ENCODE measurements at places on chromosomes 4 and X. TPM values are rescaled to one million over a fixed set of nuclear protein-coding genes. Genes with fewer than 3 reads are reported as not detected.

The STAG2 gene
- 39.6 TPM for total RNA-seq

GRCh38 chrX:20988118-20988517 is 386.1 kb upstream of the CNKSR2 start:
- DNase-seq: no peak

- no peak for DNase-seq
Measured at GRCh38 chr4:189021831-189022230, 882.6 kb downstream of the TRIML1 start.

The HSFX4 gene
- not detected for total RNA-seq

The MSX1 gene
- not detected for total RNA-seq

The CSAG3 gene
- total RNA-seq: not detected

DNA sequence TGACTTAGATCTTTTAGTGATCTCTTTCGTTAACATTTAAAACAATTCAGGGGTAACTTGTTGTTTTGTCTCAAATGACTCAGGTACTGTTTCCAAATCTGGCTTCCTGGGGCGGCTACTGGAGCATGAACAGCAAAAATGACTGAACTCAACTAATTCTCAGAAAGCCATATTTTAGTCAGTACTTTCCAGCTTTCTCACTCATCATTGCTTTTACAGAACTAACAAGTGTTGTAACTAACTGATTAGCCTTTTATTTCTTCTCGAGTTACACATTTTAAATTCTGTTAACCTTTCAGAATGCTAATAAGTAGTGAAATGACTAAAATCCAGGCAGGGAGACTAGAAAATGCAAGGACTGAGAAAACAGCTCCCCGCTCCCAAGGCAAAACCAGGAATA is 55.3 kb downstream of the JADE3 start:
- peak; percentile 50 for DNase-seq

The COL4A5 gene
- 18.2 TPM for total RNA-seq

DNA sequence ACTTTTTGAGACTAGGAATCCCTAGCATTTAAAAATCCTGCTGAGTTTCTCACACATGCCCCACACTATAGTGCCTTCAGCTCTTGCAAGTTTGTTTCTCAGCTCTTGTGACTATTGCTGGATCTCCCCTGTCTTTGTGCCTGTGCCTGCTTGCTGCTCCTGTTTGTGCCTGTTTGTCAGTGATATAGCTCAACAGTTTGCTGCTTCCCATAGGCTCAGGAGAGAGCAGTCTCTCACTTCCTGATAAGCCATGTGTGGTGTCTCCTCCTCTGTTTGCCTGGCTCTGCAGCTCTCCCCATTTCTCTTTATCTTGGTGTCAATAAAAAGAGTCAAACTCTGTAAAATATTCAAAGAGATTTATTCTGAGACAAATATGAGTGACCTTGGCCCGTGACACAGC is 259.8 kb upstream of the CLNK start:
- DNase-seq: no peak

GRCh38 chr4:77072195-77072753 is 3.5 kb downstream of the CCNI start:
- DNase-seq: no peak

- DNase-seq: no peak
Measured at GRCh38 chr4:137674066-137674465, 141.8 kb upstream of the PCDH18 start.

DNA sequence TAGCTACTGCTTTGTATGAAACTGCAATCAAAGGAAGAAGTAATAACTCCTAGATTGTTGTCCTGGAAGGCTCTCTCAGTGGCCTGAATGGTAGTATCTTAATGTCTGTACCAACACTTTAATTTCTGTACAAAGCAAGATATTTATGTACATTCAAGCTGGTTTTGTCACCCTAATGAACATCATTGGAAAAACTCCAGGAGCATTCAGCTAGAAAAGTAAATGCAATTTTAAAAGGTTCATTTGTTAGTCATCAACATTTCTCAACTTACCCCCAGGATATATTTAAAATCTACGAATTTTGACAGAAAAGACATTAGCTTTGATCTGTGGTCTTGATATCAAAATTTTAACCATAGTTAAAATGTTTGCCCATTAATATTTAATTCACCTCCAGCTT is 80.0 kb upstream of the FGF13 start:
- no peak for DNase-seq

The GDPD2 gene
- 78.8 TPM for total RNA-seq

DNA sequence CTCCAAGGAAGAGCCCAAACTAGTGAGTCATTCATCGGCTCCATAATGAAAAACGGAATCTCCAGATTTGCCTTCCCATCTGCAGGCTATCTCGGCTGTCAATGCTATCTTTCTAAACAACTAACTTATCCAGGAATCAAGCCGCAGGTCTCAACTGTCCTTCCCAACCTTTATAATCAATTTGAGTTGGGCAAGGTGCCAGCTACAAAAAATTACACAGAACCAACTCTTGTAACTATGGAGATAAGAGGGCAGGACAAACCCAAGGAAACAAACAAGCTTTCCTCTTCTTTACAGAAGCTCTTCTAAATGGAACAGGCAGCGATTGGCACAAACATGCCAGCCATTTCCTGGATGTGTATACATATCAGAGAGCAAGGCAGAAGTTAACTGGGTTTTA is 61.2 kb upstream of the RAI2 start:
- DNase-seq: no peak

GRCh38 chr4:178340468-178340867 is 898.2 kb upstream of the AGA start:
- no peak for DNase-seq

The LRIT3 gene
- not detected for total RNA-seq

DNA sequence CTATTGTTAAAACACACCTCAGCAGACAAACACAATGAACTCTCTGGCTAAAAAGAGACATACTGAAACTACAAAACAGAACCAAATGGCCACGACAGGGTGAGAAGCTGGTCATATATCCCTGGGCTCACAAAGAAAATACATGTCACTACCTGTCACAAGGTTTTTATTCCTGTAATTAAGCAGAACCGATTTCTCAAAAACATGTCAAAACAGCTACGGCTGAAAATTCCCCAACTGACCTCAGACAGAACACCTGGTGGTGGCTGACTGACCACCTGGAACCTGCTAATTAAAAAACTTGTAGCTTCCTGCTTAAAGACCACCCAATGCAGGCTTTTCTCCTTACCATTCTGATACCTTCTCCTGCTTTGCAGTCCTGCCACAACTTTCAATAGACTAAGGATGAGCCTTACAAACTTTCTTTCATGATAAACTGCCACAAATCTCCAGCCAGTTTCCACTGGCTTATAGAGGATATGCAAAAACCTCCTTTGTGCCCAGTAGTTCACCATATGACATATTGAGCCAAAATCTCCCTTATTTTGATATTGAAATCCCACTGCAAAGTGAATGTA is 571.9 kb downstream of the SPOCK3 start:
- no peak for DNase-seq

- no peak for DNase-seq
Measured at GRCh38 chr4:26325191-26325590, 4.4 kb downstream of the RBPJ start.

DNA sequence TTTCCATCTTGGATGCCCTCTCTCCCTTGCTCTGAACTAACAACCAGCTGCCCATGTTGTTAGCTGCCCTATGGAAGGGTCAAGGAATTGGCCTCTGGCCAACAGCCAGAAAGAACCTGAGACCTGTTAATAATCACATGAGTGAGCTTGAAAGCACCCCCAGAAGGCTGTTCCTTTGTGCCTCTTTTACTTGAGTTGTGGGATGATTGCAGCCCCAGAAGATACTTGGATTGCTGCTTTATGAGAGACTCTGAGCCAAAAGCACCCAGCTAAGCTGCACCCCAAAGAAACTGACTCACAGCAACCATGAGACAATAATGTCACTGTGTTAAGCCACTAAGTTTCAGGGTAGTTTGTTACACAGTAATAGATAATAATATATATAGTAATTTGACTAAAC is 73.3 kb downstream of the FRYL start:
- no peak for DNase-seq

The POU4F2 gene
- total RNA-seq: not detected

DNA sequence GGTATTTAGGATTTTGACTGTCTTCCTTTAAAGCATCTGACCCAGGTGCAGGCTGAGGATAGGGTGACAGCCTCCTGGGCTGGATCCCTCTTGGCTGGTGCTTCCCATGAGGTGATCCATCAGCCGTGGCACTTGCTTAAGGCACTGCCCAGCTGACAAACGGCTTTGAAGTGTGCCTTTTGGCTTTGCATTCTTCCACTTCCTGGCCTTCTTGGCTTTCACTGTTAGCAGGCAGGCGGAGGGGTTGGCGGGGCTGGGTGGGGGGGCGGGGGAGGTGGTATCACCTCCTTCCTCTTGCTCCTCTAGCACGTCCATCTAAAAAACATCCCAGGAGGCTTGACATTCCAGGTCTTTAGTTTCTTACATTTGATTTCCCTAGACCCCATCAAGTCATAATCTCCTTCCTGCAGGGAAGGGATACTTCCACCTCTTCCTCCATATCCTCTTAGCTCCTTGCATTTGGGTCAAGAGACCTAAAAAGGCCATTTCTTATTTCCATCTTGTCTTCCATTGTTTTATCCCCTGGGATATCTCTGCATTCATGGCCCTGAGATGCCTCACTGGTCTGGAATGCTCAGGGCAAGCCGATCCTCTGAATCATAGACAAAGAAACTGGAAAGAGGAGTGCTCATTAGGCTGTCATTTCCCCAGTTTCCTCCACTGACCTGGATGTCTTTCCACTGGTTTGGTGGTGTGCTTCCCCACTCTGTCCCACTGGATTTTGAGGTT is 11.3 kb upstream of the APLN start:
- no peak for DNase-seq

The ZDHHC9 gene
- total RNA-seq: 63.8 TPM

GRCh38 chr4:184451726-184452125 is 22.6 kb downstream of the IRF2 start:
- DNase-seq: no peak

The STARD8 gene
- 5.0 TPM for total RNA-seq

- no peak for DNase-seq
Measured at GRCh38 chrX:39491548-39492297, 606.0 kb downstream of the BCOR start.

The SSX1 gene
- total RNA-seq: not detected

- no peak for DNase-seq
Measured at GRCh38 chr4:78437608-78438088, 113.9 kb upstream of the ANXA3 start.

GRCh38 chr4:53997898-53998297 is 66.5 kb downstream of the CHIC2 start:
- DNase-seq: no peak

The SMAD1 gene
- total RNA-seq: 49.0 TPM

GRCh38 chr4:110278127-110278526 is 79.7 kb upstream of the ELOVL6 start:
- no peak for DNase-seq

DNA sequence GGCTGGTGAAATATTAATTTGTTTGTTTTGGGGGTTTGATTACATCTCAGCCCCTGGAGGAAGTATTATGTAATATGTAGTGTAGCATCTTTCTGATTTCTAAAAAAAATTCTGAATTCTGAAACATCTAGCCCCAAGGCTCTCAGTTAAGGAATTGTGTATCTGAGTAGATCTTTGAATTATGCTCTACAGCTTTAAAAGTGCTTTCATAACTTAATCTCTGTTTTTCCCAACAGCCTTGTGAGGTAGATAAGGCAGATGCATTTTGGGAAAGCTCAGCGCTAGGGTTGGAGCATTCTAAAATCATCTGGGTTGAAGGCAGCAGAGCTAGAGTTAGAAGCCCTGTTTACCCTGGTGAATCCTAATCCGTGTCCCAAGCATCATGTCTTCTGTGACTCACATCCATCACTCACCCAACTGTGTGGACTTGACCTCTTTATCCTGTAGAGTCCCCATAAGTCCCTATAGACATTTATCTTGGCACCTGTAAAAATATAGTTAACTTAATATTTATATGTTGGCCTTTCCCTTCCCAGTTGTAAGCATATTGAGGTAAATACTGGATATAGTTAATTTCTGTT is 49.8 kb downstream of the FNIP2 start:
- DNase-seq: no peak

The IL9R gene
- 1.6 TPM for total RNA-seq

DNA sequence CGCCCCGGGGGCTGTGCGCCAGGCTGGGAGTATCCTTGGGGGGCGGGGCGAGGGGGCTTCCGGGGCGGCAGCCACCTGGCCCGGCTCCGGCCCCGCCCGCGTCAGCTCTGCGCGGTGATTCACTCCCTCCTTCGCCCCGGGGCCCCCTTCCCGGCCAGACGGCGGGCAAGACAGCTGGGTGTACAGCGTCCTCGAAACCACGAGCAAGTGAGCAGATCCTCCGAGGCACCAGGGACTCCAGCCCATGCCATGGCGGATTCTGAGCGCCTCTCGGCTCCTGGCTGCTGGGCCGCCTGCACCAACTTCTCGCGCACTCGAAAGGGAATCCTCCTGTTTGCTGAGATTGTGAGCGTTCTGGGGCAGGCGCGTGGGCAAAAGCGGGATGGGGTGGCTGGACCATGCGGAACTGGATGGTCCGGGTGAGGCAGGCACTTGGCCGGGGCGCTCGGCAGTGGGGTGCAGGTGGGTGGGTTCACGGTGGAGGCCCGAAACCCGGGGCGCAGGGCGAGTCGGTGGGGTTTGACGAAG is at the start of gene PLP2:
Gene PLP2 (plus strand): TSS at position 147 of the 528 bp plus-strand sequence. CDS start 103 bp downstream, at position 250.
- DNase-seq: peak; percentile 65

DNA sequence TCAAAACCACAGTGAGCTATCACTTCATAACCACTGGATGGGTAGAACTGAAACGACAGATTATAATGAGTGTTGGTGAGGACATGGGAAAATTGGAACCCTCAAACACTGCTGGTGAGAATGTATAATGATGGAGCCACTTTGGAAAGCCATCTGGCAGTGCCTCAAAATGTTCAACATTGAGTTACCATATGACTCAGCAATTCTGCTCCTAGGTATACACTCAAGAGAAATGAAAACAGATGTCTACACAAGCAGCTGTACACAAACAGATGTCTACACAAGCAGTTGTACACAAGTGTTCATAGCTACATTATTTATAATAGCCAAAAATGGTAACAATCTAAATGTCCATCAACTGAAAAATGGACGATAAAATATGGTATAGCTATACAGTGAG is 143.9 kb downstream of the PDGFRA start:
- no peak for DNase-seq

DNA sequence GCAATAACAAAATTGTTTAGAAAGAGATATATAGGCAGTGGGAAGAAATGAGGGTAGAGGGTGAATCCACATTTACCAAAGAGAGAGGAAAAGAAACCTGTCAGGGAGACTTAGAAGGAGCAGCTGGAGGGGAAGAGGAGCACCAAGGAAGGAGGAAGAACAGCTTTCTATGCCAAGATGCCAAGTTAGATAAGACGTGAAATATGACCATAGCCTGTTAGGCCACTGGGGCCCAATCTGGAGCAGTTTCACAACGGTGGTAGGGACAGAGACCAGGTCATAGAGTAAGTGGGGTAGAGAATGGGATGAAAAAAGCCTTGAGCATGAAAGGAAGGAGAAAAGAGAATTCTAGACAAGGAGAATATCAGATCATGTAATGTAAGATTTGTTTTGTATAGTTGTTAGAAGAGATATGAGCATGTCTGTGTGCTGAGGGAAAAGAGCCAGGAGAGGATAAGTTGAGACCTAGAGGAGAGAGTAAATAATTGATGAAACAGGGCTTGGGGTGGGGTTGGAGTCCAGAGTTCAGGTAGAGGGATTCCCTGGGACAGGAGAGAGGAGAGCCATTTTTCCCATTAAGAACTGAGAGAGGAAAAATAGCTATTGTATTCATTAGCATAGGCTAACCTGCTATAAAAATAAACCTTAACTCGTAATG is 4.4 kb upstream of the SOWAHB start:
- DNase-seq: no peak

The PLP1 gene
- 2.6 TPM for total RNA-seq

GRCh38 chrX:45056428-45057145 is 144.1 kb downstream of the DIPK2B start:
- DNase-seq: no peak

- no peak for DNase-seq
Measured at GRCh38 chr4:127708985-127709384, 21.2 kb upstream of the SLC25A31 start.

The C4orf36 gene
- total RNA-seq: 6.6 TPM

All from Peyer's patch (tissue), 4 donors.